Umbilical cord (tissue), 2 donors: ENCODE measurements at places on chromosomes 11 and 22. TPM values are rescaled to one million over a fixed set of nuclear protein-coding genes. Genes with fewer than 3 reads are reported as not detected.

DNA sequence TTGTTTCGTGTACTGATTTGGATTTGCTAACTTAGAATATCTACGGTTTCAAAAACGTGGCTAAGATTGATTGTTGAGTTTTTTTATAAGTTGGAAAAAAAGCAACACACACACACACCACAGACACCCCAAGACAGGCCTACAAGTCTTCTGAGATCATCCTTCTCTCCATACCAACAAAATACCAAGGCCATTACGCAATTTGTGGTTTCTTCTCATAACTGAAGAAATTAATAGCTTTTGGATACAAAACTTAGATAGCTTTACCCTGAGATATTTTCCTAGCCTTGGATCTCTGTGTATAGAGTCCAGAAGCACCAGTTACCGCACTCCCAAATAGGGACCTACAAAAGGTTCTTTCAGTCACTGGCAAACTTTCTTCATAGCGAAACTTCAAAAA is 113.6 kb downstream of the SIK3 start:
- peak; percentile 84 for DNase-seq

DNA sequence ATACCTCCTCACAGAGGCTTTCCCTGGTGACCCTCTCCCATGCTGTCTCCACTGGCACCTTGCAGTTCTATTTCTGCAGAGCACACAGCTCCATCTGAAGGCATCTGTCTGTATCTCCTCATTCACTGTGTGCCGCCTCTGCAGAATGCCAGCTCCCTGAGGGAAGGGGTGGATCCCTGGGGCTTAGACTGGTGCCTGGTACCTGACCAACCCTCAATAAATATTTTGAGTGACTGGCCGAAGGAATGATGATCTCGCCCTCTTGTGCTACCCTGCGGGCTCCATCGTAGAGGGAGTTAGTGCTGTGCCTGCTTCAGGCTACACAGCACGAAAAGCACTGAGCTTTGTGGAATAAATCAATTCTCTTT is 1.6 kb downstream of the CBX7 start:
- no peak for DNase-seq

DNA sequence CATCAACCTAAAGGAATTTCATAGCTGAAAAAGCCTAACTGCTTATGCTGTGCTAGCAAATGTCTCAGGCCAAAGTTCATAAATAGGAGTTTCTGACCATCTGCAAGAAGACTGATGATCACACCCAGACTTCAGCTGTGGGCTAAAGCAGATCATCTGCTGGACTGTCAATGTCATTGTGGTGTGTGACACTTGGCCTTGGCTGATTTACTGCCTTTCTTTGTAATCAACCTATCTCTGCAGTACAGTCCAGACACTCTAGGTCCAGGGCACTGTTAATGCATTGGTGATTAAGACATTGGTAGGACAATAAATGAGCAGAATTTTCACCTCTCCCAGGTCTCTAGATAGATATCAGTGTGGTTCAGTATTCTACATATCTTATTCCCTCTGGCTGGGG is 40.3 kb upstream of the SMCO4 start:
- DNase-seq: no peak

DNA sequence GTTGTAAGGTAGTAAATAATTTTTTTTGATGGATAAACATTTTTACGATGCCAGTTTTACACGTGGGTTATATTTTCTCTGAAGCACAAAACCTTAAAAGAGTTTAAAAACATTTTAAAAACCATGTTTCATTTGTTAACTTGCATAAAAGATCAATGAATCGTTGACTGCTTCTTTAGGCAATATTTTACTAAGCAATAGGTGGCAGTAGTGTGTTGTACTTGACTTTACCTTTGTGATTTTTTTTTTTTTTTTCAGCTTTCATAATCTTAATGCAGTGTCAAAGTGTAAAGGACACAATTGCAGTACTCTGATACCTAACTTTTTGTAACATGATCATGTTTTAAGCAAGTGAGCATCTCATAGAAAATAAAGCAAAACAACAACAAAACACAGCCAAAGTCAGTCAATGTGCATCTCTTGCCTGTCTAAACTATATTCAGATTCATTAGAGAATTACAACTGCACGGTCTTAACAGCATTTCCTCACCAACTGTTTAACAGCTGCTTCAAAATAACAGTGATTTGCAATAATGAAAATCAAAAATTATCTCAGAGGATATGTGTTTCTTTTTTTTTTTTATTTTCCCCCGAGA is 27.7 kb downstream of the DNAJC24 start:
- peak; percentile 13 for DNase-seq

GRCh38 chr22:28009272-28009827 is 90.3 kb upstream of the PITPNB start:
- DNase-seq: peak; percentile 86

- DNase-seq: no peak
Observed at GRCh38 chr11:114353443-114353842, 46.9 kb downstream of the C11orf71 start.

- DNase-seq: no peak
Observed at GRCh38 chr11:103871923-103872551, 164.4 kb upstream of the DDI1 start.

DNA sequence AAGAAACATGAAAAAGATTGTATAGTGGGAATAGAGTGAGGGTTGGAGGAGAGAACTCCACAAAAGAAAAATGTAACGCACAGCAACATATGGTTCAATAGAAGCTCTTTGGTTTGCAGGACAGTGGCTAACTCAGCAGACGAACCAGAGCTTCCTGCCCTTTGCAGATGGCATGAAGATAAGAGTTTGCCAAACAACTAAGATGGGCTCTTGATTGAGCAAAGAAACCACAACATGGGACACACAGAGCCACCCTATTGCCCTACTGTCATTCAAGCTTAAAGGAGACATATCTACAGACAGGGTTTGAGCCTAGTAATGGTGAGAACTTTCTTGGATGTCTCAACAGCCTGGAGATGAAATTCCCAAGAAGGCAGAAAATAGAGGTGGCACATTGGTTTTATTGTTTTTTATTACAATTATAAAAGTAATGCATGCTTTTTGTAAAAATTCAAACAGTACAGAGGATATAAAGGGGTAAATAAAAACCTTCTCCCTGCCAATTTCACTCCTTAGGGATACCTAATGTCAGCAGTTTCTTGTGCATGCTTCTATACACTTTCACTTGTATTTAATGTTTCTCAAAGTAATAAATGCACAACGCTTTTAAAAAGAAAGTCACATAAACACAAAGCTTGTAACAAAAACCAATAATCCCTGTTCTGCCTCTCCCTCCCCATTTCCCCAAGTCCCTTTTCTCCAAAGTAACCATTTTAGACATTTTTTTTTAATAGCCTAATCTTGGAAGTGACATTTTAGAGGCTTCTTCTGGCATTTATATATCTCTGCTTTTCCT is 63.7 kb downstream of the COPB1 start:
- DNase-seq: no peak

GRCh38 chr11:126415669-126416420 is 60.4 kb downstream of the ST3GAL4 start:
- peak; percentile 90 for DNase-seq

DNA sequence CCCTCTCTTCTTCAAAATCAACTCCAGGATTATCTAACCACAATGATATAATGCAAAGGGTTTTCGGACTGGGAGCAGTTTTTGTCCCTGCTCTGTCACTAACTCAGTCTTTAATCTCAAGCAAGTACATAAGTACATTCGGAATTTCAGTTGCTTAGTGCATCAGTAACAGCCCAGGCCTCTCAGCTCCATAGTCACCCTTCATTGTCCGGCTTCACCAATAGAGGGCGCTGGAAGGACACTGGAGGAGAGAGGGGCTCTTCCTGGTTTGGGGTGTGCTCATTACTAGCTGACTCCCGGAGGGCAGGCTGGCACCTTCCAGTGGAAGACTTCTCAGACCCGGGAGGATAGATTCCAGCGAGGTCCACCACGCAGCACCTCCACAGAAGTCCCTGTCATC is 90.4 kb upstream of the PDGFD start:
- peak; percentile 27 for DNase-seq

DNA sequence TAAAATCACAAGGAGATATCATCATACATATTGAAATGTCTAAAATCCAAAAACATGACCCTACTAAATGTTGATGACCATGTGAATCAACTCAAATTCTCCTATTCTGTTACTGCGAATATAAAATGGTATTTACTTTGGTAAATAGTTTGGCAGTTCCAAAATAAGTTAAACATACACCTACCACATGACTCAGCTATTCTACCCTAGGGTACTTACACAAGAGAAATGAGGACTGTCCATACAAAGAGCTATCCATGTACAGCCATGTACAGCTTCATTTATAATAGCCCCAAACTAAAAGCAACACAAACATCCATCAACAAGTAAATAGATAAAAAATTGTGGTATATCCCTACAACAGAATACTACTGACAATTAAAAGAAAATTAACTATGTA is 346.1 kb upstream of the TENM4 start:
- no peak for DNase-seq

DNA sequence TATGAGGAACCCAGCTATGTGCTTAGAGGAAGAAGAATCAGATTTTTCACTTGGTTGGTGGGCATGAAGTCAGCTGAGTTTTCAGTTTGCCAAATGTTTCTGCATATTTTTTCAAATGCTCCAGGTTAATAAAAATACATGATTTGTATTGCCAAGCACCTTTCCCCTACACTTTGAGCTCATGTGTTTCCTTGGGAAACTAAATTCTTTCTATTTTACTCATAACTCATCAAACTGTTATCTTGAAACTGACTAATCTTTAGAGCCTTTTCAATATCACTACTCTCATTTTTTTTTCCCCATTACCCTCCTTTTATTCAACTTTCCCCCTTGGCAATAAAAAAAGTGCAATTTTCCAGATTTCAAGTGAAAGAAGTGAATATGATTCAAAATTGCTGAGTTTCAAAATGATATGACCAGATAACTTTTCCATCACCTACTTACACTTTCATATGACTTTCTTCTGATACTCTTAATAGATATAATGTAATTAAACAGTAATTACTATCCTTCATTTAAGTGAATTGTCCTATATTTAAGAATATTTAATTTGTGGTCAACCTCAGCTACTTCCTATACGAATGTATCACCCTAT is 91.9 kb upstream of the SOX6 start:
- DNase-seq: peak; percentile 20

GRCh38 chr11:126817523-126818450 is 182.8 kb downstream of the KIRREL3 start:
- DNase-seq: no peak

DNA sequence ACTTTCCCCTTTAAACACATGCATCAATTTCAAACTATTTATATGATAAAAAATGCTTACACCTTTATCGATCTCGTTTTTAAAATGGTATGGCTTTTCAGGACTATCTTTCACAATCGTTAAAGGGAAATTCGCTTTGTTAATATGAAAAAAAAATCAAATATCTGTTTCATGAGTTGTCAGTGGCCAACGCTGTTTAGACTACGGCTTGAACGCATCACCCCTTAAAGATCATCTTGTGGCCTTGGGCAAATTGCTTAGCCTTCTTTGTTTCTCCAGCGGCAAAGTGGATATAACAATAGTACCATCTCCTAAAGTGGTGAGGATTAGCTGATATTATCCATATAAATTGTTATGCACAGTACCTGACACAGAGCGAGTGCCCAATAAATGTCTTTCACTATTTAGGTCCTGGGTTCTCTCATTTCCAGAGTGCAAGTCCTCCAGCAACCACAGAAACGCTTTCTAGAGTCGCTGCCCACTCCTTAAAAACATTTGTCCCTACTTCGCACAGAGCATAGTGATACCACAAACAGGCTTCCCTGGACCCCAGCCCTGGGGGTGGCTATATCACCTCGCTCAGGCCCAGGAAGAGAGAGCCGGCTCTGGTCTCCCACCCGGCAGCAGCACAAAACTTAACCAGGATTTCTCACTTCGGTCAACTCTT is 904 bp downstream of the SLC35F2 start:
- no peak for DNase-seq

GRCh38 chr11:85740481-85741400 is 54.7 kb upstream of the CCDC89 start:
- DNase-seq: peak; percentile 54

DNA sequence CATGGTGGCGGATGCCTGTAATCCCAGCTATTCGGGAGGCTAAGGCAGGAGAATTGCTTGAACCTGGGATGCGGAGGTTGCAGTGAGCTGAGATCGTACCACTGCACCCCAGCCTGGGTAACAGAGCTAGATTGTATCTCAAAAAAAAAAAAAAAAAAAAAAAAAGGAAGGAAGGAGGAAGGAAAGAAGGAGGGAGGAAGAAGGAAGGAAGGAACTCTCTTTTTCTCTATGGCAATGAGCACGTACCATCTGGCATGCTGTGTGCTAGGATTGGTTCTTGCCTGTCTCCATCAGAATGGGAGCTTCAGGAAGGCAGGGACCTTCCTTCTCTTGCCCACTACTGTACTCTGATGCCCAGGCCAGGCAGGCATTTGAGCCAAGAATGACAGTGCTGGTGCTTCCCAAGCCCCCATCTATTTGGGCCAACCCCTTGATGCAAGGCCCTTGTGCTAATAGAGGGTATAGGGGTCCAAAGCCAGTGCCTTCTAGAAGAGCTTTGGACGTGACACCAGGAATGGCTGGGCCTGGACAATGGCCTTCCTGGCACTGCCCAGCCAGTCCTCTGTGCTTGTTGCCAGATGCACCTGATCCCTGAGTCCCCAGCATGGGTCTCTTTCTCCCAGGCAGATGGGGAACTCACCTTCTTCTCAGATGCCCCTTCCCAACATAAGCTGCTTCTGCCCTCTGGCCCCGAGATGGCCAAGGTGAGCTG is 10.6 kb upstream of the DGCR8 start:
- DNase-seq: no peak

DNA sequence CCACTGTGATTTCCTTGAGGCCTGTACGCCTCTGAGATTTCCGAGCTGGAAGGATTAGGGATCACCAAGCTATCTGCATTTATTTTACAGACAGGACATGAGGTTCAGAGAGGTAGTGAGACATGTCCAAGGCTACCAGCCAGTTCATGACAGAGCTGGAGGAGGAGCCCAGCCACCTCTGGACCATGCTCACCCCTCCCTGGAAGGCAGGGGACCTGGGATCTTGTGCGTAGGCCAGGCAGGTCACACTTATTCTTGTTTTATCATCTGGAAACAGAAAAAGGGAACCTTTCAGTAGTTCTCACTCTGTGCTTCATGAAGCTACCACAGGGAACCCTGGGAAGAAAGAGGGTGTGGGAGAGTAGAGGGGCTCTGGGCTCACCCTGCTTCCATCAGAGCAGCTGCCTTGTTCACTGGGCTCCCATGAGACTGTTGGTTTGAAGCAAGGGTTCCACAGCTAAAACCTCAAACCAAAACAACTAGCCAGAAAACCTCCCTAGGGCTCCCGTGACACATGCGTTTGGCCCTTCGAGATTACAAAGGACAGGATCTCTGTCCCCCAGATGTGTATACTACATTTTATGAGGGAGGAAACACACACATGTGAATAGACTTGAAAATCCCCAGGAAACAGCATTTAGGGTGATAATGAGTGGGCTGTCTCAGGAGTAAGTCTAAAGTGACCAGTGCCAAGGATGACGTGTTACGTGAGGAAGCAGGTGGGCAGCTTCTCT is 106.4 kb downstream of the DSCAML1 start:
- DNase-seq: no peak

- peak; percentile 74 for DNase-seq
Observed at GRCh38 chr22:32796865-32797573, 4.5 kb upstream of the TIMP3 start.

GRCh38 chr11:73859671-73860070 is 17.0 kb downstream of the COA4 start:
- DNase-seq: no peak

Gene KCNQ1OT1
- total RNA-seq: 21.9 TPM

Gene APOA4
- total RNA-seq: 3.4 TPM

Gene TRIM77
- not detected for total RNA-seq

Gene RAG1
- total RNA-seq: 5.1 TPM

Gene CCS
- total RNA-seq: 18.8 TPM

Gene MS4A15
- total RNA-seq: not detected
